ENCODE measurements at places on chromosomes 2 and 18.

- no peak for DNase-seq
These were observed 168.3 kb downstream of the SMAD7 start for GRCh38 chr18:48782381-48782861.

DNA sequence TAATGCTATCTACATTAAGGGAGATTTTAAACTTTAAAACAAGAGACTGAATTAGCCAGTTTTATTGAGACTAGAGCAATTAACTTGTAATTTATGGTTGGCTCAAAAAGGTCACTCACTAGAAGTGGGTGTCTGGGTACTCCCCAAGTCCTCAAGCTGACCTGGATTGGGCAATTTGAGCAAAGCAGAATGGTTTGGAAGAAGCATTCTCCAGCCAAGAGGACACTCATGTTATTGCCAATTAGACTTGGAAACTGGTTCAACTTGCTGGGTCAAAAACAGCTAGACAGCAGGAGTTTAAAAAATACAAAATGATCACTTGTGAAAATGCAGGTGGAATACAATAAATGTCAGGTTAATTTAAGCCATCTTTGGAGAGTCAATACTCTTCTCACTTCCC lies 29.5 kb upstream of the MYO1B start:
- no peak for DNase-seq

DNA sequence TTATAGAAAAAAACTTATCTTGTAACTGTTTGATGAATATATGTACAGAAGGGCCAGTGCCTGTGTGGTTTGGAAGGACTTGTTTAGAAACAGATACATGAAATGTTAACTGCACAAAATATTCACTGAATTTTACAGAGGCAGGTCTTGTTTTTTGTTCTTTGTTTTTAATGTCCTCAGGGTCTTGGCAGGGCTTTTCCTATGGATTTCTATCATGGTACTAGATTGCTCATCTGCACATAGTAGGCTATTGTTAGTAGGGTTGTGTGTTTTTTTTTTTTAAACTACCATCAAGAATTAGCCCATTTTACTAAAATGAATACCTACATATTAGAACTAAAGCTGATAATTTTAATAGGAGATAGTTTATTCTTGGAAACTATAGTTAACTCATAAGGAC lies 3.5 kb downstream of the CABYR start:
- no peak for DNase-seq

DNA sequence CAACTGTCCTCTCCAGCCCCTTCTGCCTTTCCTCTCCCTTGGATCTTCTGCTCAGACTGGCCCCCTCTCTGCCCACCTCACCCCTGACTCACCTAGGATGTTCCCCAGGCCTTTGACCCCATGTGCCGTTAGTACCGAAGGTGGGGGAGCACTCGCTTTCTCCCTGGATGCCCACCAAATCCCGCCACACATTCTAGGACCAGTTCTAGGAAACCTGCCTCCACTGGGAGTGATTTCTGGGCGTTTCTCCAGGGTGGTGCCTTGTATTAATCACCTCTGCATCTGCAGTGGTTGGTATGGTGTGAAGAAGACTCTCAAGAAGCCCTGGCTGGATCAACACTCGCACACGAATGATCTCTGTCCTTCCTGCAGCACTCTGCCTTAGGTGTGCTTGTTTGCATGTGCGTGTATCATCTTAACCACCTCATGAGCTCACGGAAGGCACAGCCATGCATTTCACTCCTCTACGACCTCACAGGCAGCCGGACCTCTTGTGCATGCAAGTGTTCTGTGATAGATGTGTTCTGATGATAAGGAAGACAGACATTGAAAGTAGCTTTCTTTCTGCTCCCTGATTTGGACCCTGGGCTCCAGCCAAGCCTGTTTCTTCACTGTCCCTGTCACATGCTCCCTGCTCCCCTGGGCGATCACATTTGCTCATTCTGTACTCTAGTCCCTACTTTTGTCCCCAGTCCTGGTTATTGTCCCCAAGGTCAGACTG lies 69.4 kb downstream of the LIPG start:
- no peak for DNase-seq

DNA sequence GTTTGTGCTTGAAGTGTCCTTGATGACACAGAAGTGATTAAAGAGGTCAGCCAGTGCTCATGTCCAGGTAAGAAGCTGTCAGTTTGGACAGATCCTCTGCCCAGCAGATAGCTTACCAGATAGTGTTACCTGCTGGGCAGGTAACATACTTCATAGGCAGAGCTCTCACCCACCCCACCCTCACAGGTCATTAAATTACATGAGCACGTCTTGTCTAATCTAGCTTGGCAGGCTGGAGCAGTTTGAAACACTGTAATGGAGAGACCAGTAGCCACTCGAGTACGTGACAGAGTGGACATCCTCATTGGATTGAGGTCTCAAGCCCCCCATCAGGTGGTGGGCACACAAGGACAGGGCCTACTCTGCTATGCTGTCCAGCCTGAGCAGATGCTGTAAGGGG lies 27.1 kb downstream of the TTC32 start:
- no peak for DNase-seq

DNA sequence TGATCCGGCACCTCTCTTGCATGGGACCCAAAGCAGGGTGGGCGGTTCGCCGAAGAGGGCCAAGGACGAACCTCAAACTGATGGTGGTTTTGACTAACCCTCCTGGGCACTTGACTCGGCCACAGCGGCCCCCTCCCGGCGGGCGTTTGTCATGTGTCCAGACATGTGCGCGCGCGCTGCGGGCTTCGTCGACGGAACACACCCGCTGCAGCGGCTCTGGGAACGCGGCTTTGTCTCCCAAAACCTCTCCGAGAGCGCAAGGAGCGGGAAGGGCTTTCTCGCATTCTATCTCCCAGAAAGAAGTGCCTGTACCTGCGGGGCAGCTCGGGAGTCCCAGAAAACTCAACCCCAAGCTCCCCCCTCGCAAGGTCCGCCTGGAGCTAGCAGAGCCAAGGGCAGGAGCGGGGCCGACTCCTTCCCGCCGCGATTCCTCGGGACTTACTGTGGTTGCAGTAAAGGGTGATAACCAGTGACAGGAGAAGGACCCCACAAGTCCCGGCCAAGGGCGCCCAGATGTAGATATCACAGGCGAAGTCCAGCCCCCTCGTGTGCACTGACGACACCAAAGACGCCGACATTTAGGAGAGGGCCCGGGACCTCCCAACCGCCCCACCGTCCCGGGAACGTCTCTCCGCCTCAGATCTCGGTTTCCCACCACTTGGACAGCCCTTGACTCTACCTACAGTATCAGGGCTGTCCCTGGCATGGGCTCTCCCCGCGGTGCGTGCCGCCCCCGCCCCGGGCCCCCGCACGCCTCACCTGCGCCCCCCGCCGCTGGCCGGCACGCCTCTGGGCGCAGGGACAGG lies 1.6 kb downstream of the CD8A start:
- DNase-seq, result no peak

DNA sequence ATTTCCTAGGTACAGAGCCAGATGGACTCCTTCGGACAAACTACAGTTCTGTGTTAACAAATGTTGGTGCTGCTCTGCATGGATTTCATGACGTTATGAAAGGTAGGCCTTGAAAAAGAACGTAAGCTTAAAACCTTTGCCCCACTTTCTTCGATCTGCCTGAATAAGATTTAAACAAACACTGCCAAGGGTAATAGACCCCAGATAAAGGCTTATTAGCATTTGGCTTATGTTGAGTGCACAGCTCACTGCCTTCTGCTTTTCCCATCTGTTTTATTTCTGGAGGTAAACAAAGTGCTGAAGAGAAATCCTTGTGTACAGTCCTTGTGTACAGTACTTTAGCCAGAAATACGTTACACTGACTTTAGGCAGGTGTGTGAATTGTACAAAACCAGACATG lies 50.0 kb upstream of the STON1 start:
- no peak for DNase-seq

DNA sequence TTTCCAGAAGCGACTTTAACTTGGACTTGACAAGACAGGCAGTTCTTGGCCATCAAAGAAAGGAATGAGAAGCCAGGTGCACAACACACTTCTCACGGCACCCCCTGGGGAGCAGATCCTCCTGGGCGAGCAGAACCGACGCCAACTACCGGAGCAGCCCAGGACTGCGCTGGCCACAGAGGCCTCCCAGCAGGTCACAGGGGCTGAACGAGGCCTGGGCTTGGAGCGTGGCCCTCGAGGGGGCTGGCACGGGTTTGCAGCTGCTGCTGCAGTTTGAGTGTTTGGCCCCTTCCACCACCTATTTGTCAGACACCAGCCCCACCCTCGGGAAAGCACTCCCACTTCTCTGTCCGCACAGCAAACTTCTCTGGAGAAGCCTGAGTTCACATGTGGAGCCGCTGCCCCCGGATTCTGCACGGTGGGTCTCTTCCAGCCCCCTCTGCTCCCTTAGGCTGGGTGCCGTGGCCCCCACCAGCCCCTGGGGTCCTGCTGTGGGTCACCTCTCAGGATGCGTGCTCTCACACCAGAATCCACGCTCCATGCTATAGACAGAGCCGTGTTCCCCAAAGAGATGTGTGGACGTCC lies 306.7 kb upstream of the SALL3 start:
- no peak for DNase-seq

DNA sequence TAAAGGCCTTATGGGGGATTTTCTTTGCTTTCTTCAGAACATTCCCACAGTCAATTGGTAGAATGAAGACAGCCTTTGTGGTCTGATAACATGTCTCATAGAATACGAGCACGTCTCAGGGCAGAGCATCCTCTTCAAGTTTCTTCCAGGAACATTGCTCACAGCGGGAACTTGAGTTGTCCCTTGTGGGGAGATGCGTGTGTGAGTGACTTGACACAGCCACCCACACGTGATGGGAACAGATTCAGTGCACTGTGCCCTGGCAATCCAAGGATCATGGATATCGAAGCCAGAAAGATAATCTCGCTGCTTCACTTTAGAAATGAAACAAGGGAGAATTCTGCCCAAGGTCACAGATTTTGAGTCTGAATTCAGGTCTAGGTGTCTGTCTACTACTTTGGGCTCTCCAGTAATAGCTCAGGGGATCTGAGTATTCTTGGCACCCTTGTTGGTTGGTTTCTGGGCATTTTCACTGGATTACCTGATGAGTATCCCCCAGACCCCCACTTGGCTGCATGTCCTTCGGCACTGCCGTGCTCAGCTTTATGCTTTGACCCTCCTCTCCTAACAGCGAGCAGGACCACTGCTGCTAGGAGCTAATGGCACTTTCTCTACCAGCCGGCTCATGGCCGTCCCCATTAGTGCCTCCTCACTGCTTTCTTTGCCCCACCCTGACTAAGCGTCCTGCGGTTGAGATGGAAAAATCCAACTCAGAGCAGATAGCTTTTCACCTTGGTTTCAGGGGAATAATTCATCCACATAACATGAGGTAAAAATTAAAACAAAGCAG lies 75.9 kb upstream of the FOSL2 start:
- no peak for DNase-seq

GRCh38 chr18:45232061-45232460 lies 383.2 kb upstream of the SLC14A2 start:
- no peak for DNase-seq

- peak; percentile 4 for DNase-seq
These were observed 12.6 kb downstream of the DHX57 start for GRCh38 chr2:38863061-38863695.

DNA sequence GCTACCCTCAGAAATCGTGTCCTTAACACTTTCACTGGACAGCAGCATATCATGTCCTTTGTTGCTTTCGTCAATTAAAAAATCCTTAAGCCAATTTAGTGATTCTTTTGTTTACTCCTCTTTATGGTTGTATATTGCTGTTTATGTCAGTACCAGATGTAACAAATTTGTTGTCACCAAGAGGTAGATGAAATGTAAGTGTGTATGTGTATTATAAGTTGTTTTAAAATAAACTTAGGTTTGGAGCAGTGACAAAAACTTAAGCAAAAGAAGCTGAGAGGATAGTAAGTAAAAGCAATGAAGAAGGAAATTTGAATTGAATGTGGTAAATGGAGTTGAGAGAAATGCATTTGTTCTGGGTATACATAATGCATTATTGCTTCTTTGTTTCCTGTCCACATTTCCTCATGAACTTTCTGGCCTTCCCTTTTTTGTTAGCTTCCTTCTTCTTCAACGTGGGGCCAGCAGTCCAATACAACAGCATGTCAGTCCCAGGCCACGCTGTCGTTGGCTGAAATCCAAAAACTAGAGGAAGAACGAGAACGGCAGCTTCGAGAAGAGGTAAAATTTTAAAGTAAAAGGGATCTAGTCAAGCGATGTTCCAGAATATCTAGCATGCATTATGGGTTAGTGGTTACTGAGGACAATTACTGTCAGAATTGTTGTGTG lies 30.5 kb upstream of the SNORC start:
- no peak for DNase-seq

- no peak for DNase-seq
These were observed 29.2 kb downstream of the ATP6V1C2 start for GRCh38 chr2:10750610-10751009.

- DNase-seq, result no peak
These were observed 170.0 kb downstream of the ALK start for GRCh38 chr2:29751390-29751789.

GRCh38 chr2:133927894-133928293 lies 326.0 kb upstream of the MGAT5 start:
- no peak for DNase-seq

DNA sequence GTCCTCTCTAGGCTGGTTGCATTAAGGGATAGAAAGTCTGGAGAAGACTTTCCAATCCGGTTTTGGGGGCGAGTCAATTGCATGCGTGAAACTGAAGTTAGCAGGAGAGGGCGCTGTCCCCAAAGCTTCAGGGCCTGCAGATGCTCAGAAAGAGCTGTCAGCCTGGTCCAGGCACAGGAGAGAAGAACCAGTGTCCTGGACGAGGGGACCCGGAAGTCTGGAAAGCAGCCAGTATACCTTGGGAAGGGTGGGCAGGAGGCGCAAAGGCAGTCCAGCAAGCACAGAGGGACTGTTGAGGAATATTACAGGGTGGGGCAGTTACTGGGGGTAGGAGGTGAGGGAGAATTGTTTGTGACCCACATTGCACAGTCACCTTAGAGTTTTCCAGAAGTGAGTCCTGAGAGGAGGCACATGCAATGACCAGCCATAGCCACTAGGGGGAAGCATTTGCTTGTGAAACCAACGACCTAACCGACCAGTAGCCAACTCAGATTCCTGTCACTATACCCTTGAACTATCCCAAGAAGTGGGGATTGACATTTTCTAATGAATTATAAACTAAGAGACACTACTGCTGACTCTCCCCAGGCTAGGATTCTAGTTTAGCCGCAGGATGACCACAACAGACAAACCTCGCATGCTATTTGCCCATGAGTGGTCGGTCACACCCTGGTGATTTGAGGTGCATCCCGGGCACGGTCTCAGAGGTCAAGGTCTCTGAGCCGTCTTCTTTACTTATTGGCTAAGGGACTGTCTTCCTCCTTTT lies 172.8 kb downstream of the RDH14 start:
- DNase-seq, result peak; percentile 41

GRCh38 chr18:37492952-37493351 lies 72.6 kb downstream of the CELF4 start:
- DNase-seq, result no peak

GRCh38 chr18:44715245-44715644 lies 34.6 kb downstream of the SETBP1 start:
- DNase-seq, result no peak

GRCh38 chr18:49913221-49913620 lies 99.9 kb upstream of the ACAA2 start:
- DNase-seq, result no peak

- no peak for DNase-seq
These were observed 71.6 kb upstream of the RFX8 start for GRCh38 chr2:101546376-101547058.

- no peak for DNase-seq
These were observed 11.6 kb upstream of the HNMT start for GRCh38 chr2:137952586-137953129.
